ENCODE measurements at places on chromosomes 16 and 17. TPM values are rescaled to one million over a fixed set of nuclear protein-coding genes. Genes with fewer than 3 reads are reported as not detected.

The CMTM1 gene
- 2.1 TPM for total RNA-seq

The TMC7 gene
- 0.59 TPM for total RNA-seq

The ZFHX3 gene
- total RNA-seq = 9.6 TPM

The PPY gene
- total RNA-seq = not detected

The FAHD1 gene
- total RNA-seq = 89.0 TPM

The CDH16 gene
- 0.58 TPM for total RNA-seq

The PABPN1L gene
- not detected for total RNA-seq

The PIRT gene
- total RNA-seq = not detected

The CCL1 gene
- not detected for total RNA-seq

The TP53TG3D gene
- not detected for total RNA-seq

The DPEP2 gene
- 1.0 TPM for total RNA-seq

The ZNF768 gene
- 42.4 TPM for total RNA-seq

The BRIP1 gene
- total RNA-seq = 0.80 TPM

The IL17C gene
- not detected for total RNA-seq

The GPRC5C gene
- total RNA-seq = 80.3 TPM

The LONP2 gene
- 44.4 TPM for total RNA-seq

The MTSS2 gene
- total RNA-seq = 55.5 TPM

The MYCBPAP gene
- total RNA-seq = 2.3 TPM

Data from lower leg skin (tissue), 4 donors.